ENCODE measurements at places on chromosomes 2 and 18.
A peak's percentile ranks its signal among the peaks of the same experiment; 100 is the strongest.

- no peak for DNase-seq
Observed at GRCh38 chr18:75863696-75864095, 436.2 kb upstream of the SMIM21 start.

DNA sequence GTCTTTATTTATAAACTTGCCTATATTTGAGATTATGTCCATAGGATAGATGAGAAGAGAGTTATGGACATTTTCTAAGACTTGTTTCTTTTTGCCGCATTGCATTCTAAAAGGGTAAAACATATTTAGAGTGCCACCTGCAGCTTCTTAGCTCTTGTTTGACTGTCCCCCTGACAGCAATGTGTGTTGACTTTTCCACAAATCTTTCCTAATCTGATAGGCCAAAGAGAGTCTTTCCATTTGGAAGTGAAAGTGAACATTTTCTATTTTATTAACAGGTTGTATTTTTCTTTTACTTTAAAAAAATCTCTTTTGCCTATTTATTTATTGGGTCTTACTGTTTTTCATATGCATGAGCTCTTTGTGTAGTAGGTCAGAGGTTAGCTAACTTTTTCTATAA lies 58.4 kb downstream of the FMNL2 start:
- no peak for DNase-seq

GRCh38 chr2:22221006-22221405 lies 1097.2 kb downstream of the TDRD15 start:
- DNase-seq, result no peak

- DNase-seq, result no peak
Observed at GRCh38 chr2:190984595-190984994, 29.4 kb downstream of the STAT1 start.

- no peak for DNase-seq
Observed at GRCh38 chr18:8706791-8707555, 1.6 kb downstream of the MTCL1 start.

- DNase-seq, result no peak
Observed at GRCh38 chr2:16682431-16683118, 16.9 kb upstream of the CYRIA start.

- no peak for DNase-seq
Observed at GRCh38 chr2:135775420-135775819, 33.8 kb downstream of the UBXN4 start.

- peak; percentile 27 for DNase-seq
Observed at GRCh38 chr2:241272303-241273209, 42.9 kb downstream of the HDLBP start.

- no peak for DNase-seq
Observed at GRCh38 chr2:138079976-138080375, 115.7 kb downstream of the HNMT start.

- no peak for DNase-seq
Observed at GRCh38 chr2:231807020-231807419, 20.8 kb downstream of the COPS7B start.

- DNase-seq, result no peak
Observed at GRCh38 chr2:110872521-110872920, 140.1 kb downstream of the ACOXL start.

DNA sequence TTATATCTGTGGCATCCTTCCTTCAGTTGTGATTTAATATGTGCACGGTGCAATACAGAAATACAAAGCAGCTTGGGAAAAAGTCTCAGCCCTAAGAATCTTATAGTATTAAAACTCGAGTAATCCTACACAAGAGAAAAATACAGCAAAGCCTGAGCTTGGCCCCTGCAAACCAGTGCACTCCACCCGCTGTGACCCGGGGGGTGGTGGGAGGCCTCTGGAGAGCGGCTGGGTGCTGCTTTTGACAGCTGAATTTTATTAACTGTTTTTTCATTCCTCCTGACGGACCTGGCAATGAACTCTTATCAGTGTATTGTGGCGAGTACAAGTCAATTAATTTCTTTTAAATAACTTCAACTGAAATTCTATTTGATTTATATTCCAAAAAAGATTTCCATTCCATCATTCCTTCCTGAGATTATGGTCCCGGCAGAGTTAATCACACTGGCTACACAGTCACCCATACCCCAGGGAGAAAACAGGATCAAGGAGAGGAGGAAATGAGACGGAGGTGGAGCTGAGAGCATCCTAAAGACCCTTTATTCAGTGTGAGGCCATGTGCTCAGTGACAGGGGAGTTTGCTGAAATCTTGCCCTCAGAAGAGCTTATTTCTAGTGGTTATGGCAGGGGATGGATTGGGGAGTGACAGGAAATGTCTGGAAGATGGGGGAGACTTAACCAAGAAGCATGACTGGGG lies 124.8 kb downstream of the KLHL29 start:
- no peak for DNase-seq

DNA sequence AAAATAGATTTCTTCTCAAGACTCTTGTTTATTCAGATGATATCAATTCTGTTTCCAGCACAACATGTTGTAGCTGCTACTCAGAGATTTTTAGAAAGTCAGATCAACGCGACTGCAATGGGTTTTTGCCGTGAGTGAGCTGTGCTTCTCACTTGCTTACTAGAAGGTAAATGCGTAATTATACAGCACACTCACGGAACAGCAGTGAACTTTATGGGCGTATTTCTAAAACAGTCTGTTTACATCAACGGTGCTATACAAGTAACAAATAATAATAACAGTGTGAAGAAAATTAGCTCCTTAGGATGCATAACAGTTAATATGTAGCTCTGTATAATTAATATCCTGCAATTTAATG lies 533.6 kb downstream of the RNF144A start:
- DNase-seq, result no peak

GRCh38 chr18:60391571-60392226 lies 19.1 kb upstream of the MC4R start:
- DNase-seq, result no peak

DNA sequence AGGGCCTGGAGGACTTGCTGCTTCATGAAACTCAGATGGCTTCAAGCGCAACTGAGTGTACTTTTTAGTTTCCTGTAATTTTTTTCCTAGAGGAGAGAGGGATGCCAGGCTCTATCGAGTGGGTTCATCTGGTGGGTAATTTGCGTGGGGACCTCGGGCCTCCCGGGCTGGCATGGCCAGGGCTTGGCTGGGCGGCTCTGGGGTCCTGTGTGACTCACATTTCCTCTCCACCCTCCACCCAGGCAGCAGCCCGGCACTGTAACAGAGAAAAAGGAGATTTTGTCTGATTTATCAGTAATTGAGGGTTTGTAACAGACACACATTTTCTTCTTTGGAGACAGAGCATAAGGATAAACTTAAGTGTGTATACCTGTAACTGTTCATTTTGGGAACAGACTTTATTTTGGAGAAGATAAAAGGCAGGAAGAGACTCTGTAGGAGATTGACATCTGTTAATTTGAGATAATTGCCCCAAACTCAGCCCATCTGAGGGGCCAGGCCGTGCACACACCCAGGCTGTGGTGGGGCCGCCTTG lies 64.3 kb downstream of the NFATC1 start:
- no peak for DNase-seq

DNA sequence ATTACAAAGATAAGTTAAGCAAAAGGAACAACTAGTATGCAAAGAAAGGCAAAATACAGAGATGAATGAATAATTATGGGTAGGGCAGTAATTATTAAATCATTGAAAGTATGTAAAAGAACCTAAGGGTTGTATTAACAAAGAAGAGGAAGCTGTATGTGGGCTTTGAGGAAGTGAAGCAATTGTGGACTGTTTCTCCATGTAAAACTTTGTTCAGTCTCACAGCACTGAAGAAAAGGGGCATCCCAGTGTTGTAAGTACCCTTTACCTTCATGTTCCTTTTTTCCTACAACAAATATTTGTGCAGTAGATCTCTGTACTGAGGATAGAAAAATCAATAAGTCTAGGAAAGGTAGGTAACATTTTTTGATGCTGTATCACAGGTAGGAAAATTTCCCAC lies 388.7 kb upstream of the NRP2 start:
- no peak for DNase-seq

GRCh38 chr2:153715218-153715850 lies 156.4 kb upstream of the GALNT13 start:
- no peak for DNase-seq

DNA sequence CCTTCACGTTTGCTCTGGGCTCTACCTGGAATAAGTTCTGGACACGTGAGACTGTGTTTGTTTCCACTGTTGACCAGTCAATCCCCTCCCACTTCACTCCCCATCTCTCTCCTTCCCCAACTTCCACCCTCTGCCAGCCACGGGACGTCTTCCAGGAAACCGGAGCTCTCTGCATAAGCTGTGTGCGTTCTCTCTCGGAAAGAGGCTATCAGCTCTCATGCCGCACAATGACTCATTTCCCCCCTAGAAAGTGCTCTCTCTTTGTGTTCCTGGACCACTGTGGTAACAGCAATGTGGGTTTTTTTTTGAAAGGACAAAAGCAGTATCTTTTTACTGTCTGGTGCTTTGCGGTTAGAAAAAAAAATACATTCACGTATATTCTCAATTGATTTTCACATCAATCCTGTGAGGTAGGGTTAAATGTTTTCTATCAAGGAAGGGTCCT lies 10.2 kb downstream of the PROKR1 start:
- no peak for DNase-seq

- DNase-seq, result no peak
Observed at GRCh38 chr2:118197011-118197675, 108.9 kb downstream of the INSIG2 start.

All from T-helper 2 cell (primary cell).